ENCODE measurements at places on chromosomes 12 and 14.

- DNase-seq, result no peak
These were observed 4.9 kb downstream of the ATP2B1 start for GRCh38 chr12:89703768-89704167.

- no peak for DNase-seq
These were observed 42.5 kb downstream of the LMO3 start for GRCh38 chr12:16563504-16563903.

GRCh38 chr14:85579942-85580341 lies 50.0 kb downstream of the FLRT2 start:
- DNase-seq, result no peak

- no peak for DNase-seq
These were observed 121.7 kb upstream of the CAND1 start for GRCh38 chr12:67147447-67147846.

DNA sequence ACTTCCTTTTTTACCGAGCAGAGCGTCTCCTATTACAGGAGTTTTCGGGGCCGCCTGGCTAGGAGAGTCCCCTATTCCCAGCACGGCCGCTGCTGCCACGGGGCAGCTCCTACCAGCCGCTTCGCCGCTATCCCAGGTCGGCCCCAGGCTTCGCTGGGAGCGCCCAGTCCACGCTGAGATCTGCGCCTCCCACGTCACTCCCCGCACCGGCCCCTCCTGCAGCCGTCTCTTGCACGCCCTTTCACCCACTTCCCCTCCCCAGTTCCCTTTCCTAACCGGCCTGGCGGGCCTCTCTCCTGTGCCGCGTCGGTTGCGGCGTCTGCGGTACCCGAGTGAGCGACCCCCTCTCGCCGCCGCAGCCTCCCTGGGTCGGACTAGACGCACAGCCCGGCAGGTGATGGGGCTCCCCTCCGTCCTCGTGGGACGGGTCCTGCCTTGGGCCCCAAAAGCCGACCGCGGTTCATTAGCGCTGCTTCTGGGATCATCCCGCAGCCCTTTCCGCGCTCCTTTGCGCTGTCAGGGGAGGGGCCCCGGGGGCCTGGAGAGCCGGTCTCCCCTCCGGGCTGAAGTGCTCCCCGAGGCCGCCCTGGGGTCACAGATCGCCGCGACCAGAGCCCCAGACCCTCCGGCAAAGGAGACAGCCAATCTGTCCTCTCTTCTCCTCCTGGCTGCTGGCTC lies 1318.4 kb downstream of the TMEM121 start:
- peak; percentile 25 for DNase-seq

DNA sequence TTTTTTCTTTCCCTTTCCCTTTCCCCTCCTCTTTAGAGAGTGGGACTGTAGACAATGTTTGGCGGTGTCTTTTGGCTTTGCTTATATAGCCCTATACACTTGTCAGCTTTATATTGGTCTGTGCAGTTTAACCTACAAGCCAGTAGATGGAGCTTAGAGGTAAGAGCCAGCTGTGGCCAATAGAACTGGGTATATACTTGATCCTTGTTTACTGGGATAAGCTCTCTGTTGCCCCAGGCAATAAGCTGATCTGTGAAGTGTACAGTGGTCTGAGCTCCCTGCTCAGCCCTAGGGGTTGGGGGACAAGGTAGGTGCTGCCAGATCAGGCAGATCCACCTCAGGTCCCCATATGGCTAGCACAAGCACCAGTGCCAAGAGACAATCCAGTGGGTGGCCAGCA lies 434.1 kb downstream of the NOVA1 start:
- DNase-seq, result no peak

- no peak for DNase-seq
These were observed 91.9 kb downstream of the KIF26A start for GRCh38 chr14:104230119-104230815.

DNA sequence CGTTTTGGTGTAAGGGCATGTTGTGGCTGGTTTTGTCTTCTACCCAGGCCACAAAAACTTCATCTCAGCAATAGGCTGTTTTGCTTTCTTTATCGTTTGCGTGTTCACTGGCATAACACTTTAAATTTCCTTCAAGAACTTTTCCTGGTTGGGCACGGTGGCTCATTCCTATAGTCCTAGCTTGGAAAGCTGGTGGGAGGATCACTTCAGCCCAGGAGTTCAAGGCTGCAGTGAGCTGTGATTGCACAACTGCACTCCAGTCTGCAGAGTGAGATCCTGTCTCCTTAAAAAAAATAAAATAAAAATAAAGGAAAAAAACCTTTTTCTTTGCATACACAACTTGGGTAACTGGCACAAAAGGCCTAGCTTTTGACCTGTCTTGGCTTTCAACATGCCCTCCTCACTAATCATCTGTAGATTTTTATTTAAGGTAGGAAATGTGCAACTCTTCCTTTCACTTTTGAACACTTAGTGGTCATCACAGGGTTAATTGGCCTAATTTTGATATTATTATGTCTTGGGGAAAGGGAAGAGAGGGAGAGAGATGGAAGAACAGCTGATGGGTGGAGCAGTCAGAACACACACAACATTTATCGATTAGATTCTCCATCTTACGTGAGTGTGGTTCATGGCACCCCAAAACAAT lies 78.9 kb upstream of the PSMA6 start:
- DNase-seq, result no peak

DNA sequence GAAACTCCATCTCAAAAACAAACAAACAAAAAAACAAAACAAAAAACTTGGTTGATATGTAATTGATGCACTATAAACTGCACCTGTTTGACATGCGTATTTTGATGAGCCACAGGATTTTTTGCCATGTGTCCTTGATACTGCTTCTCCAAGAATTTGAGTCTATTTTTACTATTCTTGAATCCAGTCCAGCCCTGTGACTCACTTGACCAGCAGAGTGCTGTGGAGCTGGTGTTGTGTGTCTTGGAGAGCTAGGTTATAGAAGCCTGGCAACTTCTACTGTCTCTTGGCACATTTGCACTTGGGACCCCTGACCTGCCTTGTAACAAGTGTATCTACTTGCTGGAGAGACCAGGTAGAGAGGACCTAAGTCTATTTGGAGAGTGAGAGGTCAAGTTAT lies 52.0 kb downstream of the KLRG1 start:
- no peak for DNase-seq

DNA sequence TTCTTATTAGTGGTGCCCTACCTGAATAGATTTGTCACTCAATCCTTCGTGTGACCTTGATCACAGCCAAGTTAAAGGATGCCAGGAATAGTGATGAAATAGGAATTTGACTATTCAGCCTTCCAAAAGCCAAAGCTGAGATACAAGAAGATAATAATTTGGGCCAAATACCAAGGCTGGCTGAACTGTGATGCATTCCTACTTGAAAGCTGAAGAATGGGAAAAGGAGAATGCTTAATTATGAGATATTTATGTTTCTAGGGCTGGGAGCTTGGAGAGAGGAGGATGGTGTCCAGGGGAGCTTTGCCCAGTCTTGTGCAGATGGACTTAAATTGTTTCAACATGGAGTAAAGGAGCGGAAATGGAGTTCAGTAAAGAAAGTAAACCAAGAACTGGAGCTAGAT lies 5.2 kb downstream of the RNASE7 start:
- no peak for DNase-seq

- no peak for DNase-seq
These were observed 27.6 kb downstream of the PMCH start for GRCh38 chr12:102169922-102170621.

GRCh38 chr12:96513166-96513565 lies 23.8 kb downstream of the CFAP54 start:
- no peak for DNase-seq

- DNase-seq, result no peak
These were observed 321.9 kb downstream of the RAD51B start for GRCh38 chr14:68141281-68142088.

- no peak for DNase-seq
These were observed 39.8 kb downstream of the BAZ2A start for GRCh38 chr12:56590237-56590830.

- DNase-seq, result no peak
These were observed 30.9 kb downstream of the TBC1D15 start for GRCh38 chr12:71870416-71870815.

GRCh38 chr12:49912345-49913255 lies 8.9 kb upstream of the FAIM2 start:
- no peak for DNase-seq

- no peak for DNase-seq
These were observed 243.4 kb upstream of the PELI2 start for GRCh38 chr14:55874785-55875184.

GRCh38 chr12:99600388-99600787 lies 47.2 kb upstream of the GARIN6 start:
- DNase-seq, result no peak

GRCh38 chr12:51391283-51392123 lies at the start of gene GALNT6:
TSS of gene GALNT6 (minus strand) at chr12:51391406. CDS start at chr12:51379781, 11,625 bp downstream.
- peak; percentile 47 for DNase-seq

DNA sequence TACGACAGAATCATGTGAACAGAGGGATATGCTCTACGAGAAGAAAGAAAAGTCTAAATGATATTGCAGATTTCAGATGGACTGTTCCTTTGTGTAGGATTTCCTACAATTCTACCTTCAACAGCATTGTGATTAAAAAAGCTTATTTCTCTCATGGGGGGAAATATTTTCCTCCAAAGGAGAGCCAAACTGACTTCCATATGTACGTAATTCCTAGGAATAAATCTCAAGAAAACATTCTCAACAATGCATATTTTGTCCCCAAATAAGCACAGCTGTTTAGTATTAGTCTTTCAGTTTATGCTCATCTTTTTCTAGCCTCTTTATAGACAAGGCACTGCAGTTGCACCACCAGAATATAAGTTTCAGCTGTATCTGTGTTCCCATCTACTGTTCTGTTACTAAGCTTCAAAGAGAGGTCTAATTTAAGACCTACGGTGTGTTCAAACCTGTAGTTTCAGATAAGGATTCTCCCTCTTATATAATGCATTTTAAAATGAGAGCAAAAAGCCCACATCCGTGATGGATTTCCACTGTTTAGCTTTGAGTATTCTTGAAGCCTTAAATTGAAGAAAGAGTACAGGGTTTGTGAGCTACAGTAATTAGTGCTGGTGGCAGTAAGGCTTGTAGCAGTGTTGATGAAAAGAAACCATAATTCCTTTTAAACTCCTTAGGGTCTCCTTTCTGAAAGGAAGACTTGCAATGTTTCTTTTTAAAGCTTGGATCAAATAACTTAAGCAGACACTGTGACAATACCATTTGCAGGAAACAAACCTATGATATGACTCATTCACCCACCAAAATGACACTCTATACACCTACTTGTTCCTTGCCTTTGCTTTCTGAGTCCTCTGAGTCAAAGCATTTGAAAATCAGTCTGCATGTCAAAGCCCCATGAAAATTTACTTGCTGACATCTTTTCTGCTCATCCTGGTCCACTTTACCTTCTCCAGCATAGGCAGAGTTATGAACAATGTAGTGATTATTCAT lies 754.1 kb downstream of the NOVA1 start:
- no peak for DNase-seq

DNA sequence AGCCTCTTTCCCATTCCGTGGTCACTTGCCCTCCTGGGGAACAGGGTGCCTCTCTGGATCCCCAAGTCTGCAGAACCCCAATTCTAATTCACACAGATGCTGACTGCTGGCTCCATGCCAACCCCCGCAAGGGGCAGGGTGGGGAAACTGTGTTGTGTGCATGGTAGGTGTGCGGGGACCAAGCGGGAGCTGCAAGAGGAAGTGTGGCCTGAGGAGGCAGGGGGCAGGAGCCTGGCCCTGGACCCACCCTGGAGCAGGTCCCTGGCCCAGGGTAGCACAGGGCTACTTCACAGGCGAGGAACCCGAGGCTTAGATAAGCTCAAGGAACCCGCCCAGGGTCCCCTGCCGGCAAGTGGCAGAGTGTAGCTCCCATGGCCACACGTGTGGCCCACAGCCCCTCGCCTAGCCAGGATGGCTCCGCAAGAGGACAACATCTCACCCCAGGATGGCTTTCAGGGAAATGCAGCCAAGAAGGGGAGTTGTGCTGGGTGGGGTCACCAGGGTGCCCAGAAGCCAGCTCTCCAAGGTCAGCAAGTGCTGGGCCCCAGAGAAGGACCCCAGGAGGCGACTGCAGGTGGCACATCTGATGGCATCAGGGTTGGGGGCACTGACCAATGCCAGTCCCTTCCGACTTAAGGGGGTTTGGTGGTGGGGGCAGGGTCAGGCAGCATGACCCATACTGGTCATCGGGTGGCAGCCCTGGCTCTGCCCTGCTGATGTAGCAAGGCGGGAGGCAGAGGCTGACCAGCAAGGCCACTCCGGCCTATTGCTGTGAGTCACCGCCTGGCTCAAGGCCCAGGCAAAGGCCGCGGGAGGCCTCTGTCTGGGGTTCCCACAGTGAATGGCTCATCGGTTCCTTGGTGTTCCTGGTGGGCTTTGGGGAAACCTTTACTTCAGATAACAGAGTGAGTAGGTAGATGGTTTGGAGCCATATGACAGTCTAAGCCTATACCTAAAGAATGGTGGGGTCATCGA lies 37.3 kb upstream of the EML1 start:
- DNase-seq, result no peak

GRCh38 chr12:4041187-4041885 lies 168.1 kb upstream of the PARP11 start:
- DNase-seq, result no peak

- no peak for DNase-seq
These were observed 231.4 kb upstream of the RTL1 start for GRCh38 chr14:101134851-101135433.

- no peak for DNase-seq
These were observed 150.9 kb upstream of the FRMD6 start for GRCh38 chr14:51500776-51501175.

DNA sequence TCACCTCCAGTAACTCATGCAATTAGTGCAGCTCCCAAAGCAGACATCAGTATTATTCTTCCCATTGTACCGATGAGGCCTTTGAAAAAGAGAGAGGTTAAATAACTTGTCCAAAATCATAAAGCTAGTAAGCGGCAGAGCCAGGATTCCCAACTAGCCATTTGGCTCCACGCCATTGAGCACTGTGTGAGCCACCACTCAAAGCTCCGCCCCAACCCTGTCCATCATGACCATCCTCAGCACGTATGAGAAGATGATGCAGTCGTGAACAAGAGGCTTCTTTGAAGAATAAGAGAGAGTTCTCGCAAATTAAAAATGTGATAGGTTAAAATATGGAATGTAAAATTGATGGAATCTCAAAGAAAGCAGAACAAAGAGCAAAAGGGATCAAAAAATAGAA lies 14.6 kb downstream of the CLMN start:
- no peak for DNase-seq

DNA sequence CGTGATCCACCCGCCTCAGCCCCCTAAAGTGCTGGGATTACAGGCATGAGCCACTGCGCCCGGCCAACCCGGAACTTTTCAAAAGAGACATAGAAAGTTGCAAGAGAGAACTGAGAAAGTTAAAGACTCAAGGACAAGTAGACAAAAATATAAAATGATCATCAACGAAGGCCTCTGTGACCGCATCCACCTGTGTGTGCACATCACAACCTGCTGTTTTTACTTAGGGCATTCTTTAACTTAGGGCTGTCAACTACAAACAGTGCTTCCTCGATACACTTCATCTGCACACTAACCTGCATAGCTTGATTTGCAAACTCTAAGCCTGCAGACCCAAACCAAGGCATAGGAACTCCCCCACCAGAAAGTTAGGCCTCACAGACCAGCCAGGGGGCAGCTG lies 14.8 kb downstream of the P2RX2 start:
- DNase-seq, result no peak

DNA sequence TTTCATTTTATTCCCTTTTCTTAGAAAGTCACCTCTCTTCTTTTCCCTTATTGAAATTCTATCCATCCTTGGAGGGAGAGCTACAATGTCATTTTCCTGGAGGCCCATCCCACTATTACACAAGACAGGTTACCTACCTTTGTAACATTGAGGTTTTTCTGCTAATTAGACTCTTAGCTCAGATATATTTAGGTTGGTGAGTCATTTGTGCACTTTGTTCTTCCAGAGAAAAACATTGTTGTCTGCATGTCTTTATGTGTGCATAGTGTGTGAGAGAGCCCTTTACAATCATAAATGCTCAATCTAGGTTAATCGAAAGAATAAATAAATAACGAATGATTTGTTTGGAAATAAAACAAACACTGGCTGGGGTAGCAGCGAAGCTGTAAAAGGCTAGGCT lies 191.8 kb downstream of the DACT1 start:
- no peak for DNase-seq

Measured in stimulated activated CD8-positive, alpha-beta memory T cell treated with anti-CD3 and anti-CD28 coated beads, Interleukin-7, amount 100 ng/mL, for 24 hours (primary cell).